ENCODE measurements at places on chromosomes 6 and 20. TPM values are rescaled to one million over a fixed set of nuclear protein-coding genes. Genes with fewer than 3 reads are reported as not detected.

DNA sequence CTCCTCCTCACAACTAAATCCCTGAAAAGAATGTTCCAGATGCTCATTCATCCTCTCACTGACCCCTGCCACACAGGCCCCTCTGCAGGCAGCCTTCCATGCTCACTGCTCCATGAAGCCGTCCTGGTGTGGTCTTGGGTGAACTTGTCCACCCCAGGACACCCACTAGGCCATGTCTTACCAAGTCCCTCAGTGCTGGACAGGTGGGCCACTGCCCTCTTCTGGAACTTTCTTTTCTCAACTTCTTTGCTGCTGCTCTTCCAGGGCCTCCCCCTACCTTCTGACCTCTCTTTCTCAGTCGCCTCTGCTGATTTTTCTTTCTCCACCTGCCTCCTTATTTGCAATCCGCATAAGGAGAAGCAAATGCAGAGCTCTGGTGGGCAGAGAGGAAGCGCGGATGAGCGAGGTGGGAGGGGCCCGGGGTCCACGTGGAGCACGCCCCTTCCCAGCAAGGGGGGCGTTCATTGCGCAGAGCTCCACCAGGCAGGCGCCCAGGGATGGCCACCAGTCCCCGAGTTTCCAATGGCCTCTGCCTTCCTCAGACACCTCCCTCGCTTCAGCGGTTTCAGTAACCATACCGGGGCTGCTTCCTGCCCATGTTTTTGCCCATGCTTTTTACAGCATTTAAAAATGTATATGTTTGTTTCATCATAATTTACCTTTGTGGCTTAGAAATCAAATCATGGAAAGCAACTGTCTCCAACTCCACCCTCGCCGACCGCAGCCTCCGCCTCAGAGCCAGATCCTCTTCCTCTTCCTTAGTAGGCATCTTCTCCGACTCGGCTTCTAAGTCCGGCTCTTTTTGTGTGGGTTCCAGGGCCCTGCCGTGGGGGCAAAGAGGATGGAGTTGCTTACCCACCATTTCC, 129.6 kb downstream of the ZDHHC14 start:
- DNase-seq, result peak; percentile 29

GRCh38 chr20:7971536-7972280, 31.4 kb upstream of the HAO1 start:
- no peak for DNase-seq

DNA sequence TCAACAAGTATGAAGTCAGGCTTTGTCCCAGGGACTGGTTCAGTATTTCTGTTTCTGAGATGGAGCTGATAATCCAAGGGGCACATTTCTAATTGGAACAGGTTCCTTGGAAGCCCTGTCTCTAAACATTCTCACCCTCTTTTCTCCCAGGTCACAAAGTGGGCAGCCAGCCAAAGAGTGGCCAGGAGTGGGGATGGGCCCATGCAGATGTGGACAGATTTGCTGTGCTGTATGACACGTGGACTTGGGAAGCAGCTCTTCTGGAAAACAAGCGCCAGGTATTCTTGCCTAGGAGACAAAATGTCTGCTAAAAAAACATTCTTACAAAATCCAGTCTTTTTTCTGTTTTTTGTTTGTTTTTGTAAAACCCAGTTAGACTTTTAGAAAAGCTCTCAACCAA, 140.2 kb downstream of the CD164 start:
- no peak for DNase-seq

DNA sequence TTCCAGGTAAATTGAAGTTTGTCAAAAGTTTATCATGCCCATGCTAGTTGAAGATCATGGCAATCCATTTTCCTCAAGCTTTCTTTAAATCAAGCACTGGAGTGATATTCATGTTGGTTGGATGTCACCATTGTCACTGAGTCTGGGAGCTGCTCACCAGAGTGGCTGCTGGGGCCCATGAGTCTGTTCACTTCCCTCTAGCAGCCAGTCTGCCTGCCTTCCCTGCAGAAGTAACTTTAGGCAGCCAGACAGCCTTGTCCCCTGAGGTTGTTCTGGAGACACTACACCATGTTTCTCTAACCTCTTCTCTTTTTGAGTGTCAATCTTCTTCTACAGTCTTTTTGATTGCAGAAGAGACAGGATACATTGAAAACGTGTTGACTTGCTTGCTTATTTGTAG, 5.5 kb downstream of the SIRT5 start:
- peak; percentile 12 for DNase-seq

DNA sequence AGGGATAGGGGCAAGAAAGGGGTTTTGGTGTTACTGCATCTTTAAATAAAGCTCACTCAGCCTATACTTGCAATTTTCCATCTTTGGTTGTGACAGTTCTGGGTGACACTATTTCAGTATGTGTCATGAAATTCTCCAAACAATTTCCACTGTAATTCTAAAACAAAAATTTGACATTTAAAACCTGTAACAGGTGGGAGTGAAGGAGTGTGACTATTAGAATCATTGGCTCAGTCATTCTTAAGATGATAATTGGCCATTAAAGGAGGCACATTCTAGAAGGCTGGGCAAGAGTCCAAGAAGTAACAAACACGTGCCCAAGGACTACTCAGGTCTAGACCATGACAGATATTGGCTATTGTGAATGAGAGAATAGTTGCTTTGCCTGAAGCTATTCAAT, 153.3 kb upstream of the ARG1 start:
- no peak for DNase-seq

DNA sequence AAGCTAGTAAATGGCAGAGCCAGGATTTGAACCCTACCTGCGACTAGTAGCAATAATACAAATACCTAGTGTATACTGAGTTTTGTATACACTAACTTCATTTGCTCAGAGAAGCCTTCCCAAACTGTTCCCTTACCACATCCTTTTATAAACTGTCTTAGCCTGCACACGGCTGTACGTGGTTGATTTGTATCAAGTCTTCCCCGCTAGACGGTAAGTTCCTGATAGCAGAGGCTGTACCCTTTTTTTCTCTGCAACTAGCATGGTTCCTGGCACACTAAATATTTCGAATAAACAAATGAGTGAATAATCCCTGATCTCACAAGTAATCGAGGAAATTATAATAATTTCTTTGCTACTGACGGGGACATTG, 636 bp downstream of the RTF2 start:
- peak; percentile 4 for DNase-seq

DNA sequence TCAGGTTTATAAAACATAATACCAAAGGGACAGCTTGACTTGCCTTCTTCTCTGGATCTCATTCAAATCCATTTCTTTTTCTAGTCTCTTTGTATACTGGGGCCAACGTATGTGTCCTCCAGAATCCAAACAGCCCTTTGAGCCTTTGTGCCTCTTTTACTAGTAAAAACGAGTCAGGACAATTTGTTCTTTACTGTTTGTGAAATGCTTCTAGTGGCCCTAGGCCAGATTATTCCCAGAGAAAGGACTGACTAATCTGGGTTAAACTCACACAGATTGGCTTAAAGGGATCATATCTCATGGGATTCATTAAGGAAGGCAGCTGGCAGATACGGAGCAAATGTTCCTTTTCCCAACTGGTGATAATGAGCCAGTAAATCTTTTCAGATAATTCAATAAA, 32.1 kb upstream of the MANEA start:
- no peak for DNase-seq

Gene RPL10A
- polyA plus RNA-seq, result 421 TPM

Gene SAMD10
- polyA plus RNA-seq, result 0.34 TPM

Measured in CD14-positive monocyte (primary cell).